Pancreas (tissue), 10 donors: ENCODE measurements at places on chromosomes 12 and 14.

- DNase-seq = peak; percentile 62
Observed at GRCh38 chr14:104563742-104564615, 15.6 kb upstream of the C14orf180 start.

DNA sequence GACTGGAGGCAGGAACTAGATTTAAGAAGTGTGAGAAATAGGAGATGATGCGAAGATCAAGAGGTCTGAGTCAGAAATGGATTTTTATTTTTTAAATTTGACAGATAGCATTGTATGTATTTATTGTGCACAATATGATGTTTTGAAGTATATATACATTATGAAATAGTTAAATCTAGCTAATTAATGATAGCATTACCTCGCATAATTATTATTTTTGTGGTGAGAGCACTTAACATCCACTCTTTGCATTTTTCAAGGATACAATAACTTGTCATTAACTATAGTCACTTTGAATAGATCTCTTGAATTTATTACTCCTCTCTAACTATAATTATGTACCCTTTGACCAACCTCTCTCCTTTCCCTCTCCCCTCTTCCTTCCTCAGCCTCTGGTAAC is 3.7 kb downstream of the SMOC1 start:
- no peak for DNase-seq

DNA sequence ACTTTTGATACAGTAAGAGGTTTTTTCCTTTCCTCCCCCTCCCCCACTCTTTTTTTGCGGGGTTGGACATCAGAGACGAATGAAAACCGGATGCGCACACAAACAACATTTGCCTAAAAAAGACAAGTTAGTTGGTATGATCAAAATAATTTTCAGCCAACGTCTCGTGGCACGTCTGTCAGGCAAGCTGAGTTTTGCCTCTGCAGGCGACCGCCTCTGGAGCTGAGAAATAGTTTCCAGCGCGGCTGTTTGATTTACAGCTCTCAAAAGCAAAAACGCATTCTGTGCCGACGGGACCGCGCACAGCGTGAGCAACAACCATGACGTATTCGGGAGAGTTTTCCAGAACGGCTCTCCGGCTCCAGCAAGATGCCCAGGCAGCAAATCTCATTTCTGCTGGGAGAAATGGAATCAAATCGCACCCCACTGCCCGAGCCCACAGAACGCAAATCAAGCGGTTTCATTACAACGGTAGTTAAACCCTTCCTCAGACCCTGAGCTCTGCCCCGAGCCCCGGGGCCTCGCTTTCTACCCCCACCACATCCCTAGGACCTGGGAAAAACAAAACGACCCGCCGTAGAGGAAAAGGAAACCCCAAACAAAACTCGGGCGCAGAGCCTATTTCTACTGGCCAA is 14.2 kb upstream of the CALM1 start:
- DNase-seq = peak; percentile 67

DNA sequence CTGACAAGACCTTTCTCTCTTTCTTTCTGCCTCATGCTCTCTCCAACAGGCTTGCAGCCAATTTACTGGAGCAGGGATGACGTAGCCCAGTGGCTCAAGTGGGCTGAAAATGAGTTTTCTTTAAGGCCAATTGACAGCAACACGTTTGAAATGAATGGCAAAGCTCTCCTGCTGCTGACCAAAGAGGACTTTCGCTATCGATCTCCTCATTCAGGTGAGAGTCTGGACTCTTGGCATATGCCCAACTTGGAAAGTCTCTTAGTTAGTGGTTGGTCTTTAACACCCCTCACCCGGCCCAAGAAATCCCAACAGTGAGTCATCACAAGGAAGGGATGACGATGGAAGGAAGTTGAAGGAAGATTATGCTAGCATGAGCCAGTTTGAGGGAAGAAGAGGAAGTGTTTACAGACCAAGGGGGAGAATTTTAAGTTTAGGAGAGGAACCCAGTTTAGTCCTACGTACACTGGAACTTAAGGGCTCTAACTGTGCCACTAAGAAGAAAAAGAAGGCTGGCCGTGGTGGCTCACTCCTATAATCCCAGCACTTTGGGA is 189.7 kb downstream of the ETV6 start:
- no peak for DNase-seq

DNA sequence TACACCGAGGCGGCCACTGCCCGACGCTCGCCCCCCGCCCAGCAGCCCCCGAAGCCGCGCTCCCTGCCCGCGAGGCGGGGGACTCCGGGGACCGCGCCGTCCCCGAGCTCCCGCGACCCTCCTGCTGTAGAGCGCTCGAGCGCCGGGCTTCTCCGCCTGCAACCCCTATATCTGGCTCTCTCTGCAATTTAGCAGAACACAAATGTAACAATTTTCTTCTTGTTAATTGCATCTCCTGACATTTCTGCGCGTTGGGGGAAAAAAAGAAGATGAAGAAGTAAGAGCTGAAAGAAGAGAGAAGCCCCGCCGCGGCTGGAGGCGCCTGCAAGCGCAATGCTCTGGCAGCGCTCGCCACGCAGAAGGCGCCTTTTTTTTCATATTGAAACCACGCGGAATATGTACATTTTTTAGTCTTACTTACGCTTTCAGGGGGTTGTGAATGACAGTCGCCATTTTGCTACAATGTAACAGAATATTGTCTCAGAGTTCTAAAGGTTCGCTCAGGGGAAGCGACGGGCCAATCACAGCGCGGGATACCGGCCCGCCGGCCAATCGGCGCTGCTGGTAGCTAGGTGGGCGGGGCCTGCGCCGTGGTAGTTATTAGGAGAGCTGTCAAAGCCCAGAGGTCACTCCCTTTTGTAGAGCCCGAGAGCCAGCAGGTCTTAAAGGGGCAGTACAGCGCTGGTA is at the start of gene DPF3:
TSS of gene DPF3 (minus strand) at position 466 of the 687 bp plus-strand sequence. CDS start at position 453, 13 bp downstream.
- DNase-seq = peak; percentile 98

DNA sequence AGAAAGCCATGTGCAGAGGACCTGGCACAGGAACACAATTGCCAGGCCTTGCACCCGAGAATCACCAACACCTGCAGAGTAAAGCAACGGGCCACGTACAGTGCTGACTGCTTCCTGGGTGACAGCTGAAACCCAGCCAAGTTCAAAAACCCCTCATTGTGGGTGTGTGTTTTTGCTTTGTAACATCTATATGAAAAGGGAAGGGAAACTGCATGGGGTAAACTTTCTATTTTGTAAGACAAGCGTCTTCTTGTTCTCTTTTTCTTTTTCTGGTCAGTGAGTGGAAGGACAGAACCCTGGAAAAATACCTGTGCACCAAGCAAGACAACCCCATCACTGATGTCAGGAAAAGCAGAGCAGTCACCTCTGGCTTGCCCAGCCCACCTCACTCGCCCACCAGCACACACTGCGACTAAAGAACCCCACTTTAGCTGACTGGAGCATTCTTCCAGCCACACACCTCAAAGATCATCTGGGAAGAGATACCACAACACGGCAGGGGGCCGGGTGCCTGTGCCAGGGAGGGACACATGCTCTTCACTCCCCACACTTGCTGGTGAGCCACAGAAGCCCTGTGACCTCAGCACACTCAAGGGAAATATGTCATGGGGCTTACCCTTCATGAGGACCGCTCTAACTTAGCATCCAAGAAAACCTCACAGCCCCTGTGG is 172.3 kb downstream of the NDUFA12 start:
- DNase-seq = no peak

GRCh38 chr12:49358483-49359141 is 8.7 kb upstream of the SPATS2 start:
- peak; percentile 34 for DNase-seq

DNA sequence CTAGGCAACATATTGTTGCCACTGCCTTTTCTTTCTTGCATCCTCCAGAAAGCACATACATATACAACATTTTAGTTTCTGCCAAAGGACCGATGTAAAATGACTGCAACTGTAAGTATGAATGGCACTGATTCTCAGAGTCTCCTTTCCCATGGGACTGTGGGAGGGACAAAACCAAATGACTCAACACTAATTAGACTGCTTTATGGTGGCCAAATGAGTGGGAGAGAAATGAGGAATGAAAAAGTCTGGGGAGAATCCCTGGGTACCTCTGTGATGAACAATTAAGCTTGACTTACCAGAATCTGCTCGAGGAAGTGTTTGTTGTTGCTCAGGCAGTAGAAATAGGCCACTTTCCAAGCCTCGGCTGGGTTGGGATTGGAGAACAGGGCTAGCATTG is 10.1 kb downstream of the ZFYVE26 start:
- no peak for DNase-seq

GRCh38 chr12:114403690-114404066 is 2.3 kb downstream of the TBX5 start:
- no peak for DNase-seq

- no peak for DNase-seq
Observed at GRCh38 chr14:75281654-75282019, 3.0 kb downstream of the FOS start.

GRCh38 chr14:104680056-104680805 is 9.2 kb upstream of the INF2 start:
- DNase-seq = peak; percentile 51

GRCh38 chr12:7112041-7112440 is 3.0 kb upstream of the C1RL start:
- no peak for DNase-seq

DNA sequence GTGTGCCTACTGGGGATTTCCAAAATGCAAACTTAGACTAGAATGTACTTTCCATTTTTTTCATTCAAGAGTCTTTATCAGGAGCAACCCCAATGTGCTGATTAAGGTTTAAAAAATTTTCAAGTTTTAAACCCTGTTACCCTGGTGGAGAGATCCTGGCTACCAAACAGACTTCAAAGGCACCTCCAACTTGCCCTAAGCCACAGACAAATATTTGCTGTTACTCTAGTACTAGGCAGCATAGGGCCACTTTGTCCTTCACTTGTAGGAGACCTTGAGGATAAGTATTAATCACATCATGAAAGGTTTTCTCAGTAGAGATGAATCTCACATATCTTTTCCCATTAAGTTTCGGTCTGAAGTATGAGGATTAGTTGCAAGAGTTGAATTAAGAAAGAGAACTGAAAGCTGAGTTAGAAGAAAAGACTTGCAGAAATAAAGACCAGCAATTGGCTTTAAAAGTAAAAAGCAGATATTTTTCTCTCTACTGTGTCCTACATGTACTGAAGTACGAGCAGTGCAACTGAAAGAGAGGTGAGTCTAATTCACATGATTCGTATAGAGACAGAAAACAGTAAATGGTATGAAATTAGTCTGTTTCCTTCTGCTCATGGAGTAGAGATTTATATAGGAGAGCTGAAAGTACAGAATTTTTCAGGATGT is 28.3 kb downstream of the NTN4 start:
- DNase-seq = no peak

DNA sequence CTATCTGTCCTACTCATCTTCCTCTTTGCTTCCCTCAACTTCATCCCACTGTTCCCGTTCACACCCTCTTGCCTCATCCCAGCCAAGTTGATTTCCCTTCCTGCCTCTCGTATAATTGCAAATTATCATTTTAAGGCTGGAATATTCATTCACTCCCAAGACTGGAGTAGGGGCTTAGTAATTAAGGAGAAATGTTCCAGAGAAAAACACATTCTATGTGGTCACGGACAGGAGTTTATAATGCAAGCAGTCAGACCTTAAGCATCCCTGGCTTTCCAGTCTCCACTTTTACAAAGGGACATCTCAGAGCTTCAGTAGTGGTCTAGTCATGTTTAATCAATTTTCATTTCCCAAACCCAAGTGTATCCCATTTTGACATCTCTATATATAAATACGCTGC is 54.9 kb downstream of the TMEM132D start:
- DNase-seq = no peak

DNA sequence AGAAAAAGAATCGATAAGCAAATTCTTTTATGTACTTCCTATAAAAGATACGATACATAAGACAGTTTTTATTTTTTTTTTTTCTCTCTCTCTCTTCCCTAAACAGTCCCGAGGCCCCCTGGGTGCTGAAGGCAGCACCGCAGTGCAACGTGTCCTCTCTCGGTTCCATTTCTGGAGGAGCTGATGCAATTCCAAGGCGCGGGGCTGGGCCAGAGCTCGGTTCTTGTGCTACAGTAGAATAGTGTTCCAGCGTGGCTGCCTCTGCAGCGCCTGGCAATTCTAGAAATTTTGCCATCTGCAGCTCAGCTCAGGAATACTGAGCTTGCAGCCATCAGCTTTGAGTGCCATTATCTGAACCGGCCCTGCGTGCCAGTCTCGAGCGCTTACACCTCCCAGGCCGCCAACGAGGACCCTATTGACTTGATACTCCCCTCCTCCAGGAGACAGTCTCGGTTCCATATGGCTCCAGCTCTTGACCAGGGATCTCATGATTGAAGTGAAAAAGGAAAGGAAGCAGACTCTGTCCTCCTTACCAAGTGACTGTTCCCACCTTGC is 630 bp downstream of the ALDH1L2 start:
- peak; percentile 65 for DNase-seq

DNA sequence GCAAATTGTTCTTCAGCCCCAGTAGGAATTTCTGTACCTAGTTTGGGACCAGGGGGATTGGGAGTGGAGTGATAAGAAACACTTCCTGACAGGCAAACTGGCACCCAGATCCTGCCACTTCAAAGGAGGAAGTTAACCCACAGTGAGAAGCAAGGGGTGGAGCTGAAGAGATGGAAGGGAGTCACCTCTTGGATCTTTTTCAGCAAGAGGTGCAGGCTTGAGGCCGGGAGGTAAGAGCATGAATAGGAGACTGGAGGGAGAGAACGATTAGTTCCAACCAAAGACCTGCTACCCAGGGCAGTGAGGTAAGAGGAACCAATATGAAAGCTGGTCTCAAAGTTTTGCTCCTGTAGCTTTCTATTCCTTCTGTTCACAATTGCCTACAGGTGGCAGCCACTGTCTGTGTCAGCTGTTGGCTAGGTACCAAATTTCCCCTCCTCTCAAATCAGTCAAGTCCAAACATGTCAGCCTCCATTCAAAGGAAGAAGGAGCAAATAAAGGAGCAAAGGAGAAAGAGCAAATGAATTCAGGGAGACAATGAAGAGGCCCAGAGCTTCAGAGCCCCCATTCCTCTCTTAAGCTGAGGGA is 14.9 kb upstream of the TAC3 start:
- no peak for DNase-seq

DNA sequence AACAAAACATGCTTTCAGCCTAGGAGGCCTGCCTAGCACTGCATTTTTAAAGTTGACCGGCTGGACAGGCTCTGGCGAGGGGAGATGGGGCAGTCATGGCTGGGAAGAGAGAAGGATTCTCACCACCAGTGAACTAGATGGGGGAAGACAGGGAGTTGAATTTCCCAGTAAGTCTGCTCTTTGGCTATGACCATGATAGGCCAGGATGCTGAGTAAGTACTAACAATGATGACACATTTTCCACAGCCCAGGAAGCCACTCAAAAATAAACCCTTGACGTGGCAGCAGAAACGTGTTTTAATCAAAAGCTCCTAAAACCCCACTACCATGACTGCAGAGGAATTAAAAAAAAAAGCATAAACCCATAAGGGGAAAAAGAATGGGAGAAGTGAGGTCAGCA is 19.0 kb downstream of the KCTD10 start:
- no peak for DNase-seq

DNA sequence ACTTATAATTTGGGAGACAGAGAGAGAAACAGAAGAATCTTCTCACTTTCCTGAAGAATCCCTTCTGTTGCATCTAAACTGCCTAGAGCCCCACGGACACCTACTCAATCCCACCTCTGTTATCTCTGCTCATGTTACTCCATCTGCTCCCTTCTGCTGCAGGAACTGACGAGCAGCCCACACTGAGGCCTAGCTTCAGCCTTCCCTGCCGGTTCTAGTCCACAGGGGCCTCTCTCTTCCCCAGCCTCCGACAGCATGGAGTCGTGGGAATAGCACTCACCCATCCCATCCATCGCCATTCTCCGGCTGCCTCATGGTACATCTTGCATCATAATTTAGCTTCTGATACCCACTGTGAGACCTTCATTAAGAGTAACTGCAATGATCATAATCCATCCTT is 4.0 kb downstream of the RAB15 start:
- no peak for DNase-seq
